ENCODE measurements at places on chromosomes 2 and 18. TPM values are rescaled to one million over a fixed set of nuclear protein-coding genes. Genes with fewer than 3 reads are reported as not detected.
A peak's percentile ranks its signal among the peaks of the same experiment; 100 is the strongest.

GRCh38 chr2:60504049-60504448, 49.4 kb downstream of the BCL11A start:
- peaks cover 4% of the 10 kb centered on the region for H3K4me1 ChIP-seq
- DNase-seq: no peak
- no peaks in the 10 kb centered on the region for H3K36me3 ChIP-seq

GRCh38 chr2:230410263-230410662, 5.7 kb upstream of the SP100 start:
- H3K4me1 ChIP-seq: peaks cover 52% of the 10 kb centered on the region
- H3K4me3 ChIP-seq: no peak overlapping the region
- no peaks in the 10 kb centered on the region for H3K27me3 ChIP-seq
- H3K36me3 ChIP-seq: peaks cover 21% of the 10 kb centered on the region

- H3K4me1 ChIP-seq: no peaks in the 10 kb centered on the region
- peaks cover 29% of the 10 kb centered on the region for H3K27me3 ChIP-seq
- H3K4me3 ChIP-seq: no peak overlapping the region
- no peak for DNase-seq
- H3K27ac ChIP-seq: no peak overlapping the region
- H3K36me3 ChIP-seq: no peaks in the 10 kb centered on the region
Measured at GRCh38 chr2:232465061-232465460, 9.1 kb downstream of the ALPI start.

DNA sequence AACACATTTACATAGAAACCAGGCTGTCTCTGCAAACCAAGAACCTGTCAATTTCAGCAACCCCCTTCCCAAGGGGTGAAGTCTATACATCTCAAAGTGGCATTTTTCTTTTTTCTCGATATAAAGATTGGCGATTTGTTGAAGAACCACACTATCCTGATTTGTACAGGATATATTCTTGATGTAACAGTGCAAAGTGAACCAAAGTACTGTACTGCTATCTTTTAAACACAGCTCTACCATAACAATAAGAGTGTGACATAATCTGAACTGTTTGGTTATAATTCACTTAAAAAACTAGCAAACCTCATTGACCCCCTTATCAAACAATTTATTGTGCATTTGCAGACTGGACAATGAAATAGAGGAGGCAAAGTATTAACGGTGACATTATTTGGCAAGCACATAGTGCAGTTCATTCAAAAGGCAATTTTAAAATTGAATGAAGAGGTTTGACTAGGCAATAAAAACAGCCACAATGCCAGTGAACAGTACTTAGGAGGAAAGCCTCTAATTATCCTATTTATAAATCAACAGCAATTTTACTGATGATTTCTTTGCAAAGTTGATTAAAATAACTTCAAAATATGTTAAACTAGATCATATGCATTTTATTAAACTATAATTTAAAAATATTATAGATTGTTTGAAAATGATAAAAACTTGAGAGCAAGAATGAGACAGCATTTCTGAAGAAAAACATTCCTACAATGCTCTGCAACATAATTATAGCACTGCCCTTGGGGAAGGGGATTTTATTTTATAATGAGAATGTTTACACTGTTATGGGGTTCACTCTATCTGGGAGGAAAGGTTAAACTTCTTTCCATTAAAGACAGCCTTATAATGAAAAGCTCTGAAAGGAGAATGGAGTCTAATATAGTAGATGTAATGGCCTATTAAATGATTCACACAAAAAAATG, 440.9 kb downstream of the ZEB2 start:
- no peak overlapping the region for H3K4me3 ChIP-seq
- no peak for DNase-seq
- peaks cover 5% of the 10 kb centered on the region for H3K36me3 ChIP-seq
- no peaks in the 10 kb centered on the region for H3K27me3 ChIP-seq
- no peak overlapping the region for H3K27ac ChIP-seq

GRCh38 chr2:64718250-64718885, 64.7 kb upstream of the SERTAD2 start:
- no peak overlapping the region for H3K27ac ChIP-seq
- DNase-seq: no peak
- H3K36me3 ChIP-seq: no peaks in the 10 kb centered on the region

DNA sequence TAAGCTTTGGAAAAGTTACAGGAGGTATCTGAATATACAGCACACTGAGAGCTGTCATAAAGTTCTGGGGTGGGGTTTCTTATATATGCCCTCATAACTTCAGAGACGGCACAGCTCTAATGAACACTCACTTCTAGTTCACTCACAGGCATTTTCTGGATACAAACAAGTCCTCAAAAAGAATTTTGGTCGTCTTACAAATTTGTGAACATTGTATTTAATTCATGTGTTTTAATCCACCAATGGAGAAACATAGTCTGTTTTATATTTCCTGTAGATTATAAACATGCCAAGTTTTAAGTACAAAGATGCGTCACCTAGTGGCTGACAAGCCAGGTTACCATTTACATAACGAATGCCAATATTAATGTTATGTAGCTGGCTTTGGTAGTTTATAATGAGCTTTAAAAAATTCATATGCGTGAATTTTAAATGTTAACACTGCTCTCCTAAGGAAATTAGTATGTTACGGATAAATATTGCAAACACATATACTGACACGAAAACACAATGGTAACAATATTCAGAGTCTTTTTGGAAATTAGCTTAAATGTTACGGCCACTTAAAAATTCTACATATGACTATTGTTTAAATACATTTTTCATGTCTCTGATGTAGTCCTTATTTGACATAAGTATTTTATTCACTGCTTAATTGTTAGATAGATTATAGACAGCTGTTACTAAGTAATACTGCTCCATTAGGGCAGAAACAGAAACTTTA, 2.5 kb downstream of the COL3A1 start:
- H3K4me3 ChIP-seq: no peak overlapping the region
- H3K36me3 ChIP-seq: no peaks in the 10 kb centered on the region
- peaks cover 5% of the 10 kb centered on the region for H3K4me1 ChIP-seq

- DNase-seq: no peak
- peaks cover 28% of the 10 kb centered on the region for H3K4me1 ChIP-seq
- H3K36me3 ChIP-seq: peaks cover under 1% of the 10 kb centered on the region
- no peak overlapping the region for H3K4me3 ChIP-seq
- peaks cover 16% of the 10 kb centered on the region for H3K27me3 ChIP-seq
- no peak overlapping the region for H3K27ac ChIP-seq
Measured at GRCh38 chr2:31314761-31315160, 80.8 kb downstream of the EHD3 start.

- H3K36me3 ChIP-seq: no peaks in the 10 kb centered on the region
- no peak overlapping the region for H3K27ac ChIP-seq
- no peak overlapping the region for H3K4me3 ChIP-seq
- no peaks in the 10 kb centered on the region for H3K27me3 ChIP-seq
- H3K4me1 ChIP-seq: no peaks in the 10 kb centered on the region
Measured at GRCh38 chr2:76080154-76080553, 369.4 kb upstream of the GCFC2 start.

GRCh38 chr2:36677386-36677785, 19.1 kb upstream of the VIT start:
- H3K4me3 ChIP-seq: no peak overlapping the region
- H3K27ac ChIP-seq: no peak overlapping the region
- H3K27me3 ChIP-seq: peaks cover 49% of the 10 kb centered on the region
- DNase-seq: no peak

DNA sequence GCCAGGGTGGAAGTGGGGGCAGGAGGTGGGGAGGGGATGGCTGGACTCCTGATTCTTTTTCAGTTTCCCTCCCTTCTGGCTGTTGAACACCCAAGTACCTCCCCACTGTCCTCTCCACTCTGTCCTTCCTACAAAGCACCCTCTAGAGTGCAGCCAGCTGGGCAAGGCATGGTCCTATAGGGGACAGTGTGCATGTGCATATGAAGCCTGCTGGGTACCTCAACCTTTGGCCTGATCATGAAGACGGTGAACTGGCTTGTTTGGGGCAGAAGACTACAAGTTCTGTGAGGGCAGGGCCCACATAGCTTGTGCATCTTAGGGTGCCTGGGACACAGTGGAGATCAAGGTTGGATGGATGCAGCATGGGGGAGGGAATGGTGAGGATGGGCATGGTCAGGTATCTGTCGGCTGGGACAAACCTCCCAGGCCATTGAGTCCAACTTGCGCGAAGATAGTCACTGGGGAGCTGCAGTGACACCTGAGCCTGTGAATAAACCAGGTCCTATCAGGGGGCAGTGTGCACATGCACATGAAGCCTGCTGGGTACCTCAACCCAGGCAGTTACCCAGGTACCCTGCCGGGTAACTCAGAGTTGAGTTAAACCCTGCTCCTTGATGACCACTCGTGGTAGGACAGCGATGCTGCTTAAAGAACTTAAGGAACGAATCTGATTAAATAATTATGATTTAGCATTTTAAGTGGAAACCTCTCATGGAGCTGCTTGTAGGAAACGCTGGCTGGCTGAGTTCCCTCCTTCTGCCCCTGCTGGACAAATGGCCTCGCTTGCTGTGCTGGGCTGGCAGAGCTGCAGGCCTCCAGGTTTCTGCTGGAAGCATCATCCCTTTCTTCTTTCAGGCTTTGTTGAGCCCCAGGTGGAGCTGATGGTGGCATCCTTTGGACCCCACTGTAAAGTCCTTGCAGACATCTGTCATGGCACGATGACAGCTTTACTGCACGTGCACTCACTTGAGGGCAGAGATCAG, 84.0 kb downstream of the POLR1A start:
- peak overlapping the region; percentile 8 for H3K27ac ChIP-seq
- no peaks in the 10 kb centered on the region for H3K27me3 ChIP-seq
- H3K36me3 ChIP-seq: peaks cover 13% of the 10 kb centered on the region
- no peak for DNase-seq
- peaks cover 18% of the 10 kb centered on the region for H3K4me1 ChIP-seq
- no peak overlapping the region for H3K4me3 ChIP-seq

DNA sequence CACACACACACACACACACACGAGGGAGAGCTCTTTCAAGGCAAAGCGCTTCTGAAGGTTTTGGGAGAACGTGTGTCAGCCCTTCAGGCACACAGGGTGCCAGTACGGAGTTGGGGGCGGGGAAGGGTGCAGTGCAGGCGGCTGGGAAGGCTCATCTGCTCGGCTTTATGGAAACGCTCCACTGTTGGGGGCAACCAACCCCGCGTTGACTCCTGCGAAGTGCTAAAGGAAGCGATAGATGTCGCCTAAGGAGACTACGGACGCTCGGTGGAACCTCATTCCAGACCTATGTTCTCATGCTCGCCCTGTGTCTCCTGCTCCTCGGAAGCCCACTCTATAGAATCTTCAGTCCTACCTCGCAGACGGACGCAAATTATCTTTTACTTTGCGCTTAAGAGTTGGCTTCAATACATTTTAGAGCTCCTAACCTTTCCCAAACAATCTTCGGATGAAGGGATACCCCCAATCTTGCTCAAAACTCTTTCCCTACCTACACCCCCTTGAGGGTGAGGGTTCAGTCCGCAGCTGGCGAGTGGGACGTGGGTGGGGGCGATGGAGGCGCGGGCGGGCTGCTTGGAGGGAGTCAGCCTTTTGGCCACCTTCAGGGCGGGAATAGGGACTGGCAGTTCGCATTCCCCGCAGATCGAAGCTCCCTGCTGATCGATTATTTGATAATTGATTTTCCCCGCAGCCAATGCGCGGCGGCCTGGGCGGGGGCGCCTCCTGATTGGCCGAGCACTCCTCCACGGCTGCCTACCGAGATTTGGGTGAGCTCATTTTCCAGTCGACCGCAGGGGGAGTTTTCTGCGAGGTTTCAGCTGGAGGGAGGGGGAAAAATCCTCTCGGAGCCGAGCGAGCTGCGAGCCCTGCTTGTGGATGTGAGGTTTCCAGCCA, 1.9 kb upstream of the MEIS1 start:
- peak overlapping the region; percentile 59 for H3K4me3 ChIP-seq
- H3K36me3 ChIP-seq: peaks cover 3% of the 10 kb centered on the region
- no peak for DNase-seq
- H3K4me1 ChIP-seq: peaks cover 26% of the 10 kb centered on the region

DNA sequence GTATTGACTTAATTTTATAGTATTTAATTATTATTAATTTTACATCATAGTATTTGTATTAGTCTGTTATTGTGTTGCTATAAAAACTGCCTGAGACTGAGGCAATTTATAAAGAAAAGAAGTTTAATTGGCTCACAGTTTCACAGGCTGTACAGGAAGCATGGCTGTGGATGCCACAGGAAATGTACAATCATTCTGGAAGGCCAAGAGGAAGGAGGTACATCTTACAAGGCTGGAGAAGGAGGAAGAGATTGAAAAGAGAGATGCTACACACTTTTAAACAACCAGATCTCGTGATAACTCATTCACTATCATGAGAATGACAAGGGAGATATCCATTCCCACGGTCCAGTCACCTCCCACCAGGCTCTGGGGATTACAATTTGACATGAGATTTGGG, 2019.4 kb upstream of the PIK3C3 start:
- no peak overlapping the region for H3K27ac ChIP-seq
- no peaks in the 10 kb centered on the region for H3K4me1 ChIP-seq
- no peak for DNase-seq
- no peaks in the 10 kb centered on the region for H3K27me3 ChIP-seq
- no peaks in the 10 kb centered on the region for H3K36me3 ChIP-seq
- no peak overlapping the region for H3K4me3 ChIP-seq

DNA sequence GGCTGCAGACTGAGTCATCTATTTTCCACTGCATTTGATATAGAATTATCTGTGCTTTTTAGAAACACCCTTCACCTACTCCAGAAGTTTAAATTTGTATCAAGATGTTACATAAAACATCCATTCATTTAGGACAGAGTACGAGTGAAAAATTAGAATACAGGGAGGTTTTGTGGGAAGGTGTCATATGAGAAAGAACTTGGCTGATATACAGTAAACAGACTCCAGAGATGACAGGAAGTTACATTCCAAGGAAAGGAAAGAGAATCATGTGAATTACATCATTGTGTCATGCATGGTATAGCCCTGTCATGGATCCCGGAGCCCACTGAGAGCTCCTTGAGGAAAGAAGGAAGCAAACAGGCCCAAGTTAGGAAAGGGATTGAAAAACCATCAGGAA, 341.5 kb upstream of the PKDCC start:
- H3K4me1 ChIP-seq: no peaks in the 10 kb centered on the region
- no peak for DNase-seq
- peaks cover 2% of the 10 kb centered on the region for H3K27me3 ChIP-seq
- H3K27ac ChIP-seq: no peak overlapping the region

DNA sequence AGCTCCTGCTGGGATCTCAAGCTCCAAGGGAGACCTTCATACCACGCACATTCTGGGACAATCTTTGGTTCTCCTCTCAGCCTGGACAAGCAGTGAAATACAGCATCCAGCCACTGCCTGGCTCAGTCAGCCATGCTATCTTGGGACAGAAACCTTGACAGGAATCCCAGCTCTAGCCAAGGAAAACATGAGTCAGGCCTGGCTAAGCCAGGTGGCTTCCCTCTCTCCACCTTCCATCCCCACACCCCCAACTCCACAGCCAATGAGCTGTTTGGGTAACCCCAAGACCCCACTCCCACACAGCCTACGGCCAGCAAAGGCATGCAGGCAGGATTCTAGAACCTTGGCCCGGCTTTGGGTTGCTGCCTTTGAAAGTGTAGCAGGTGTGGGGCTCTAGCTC, 64.9 kb downstream of the MCFD2 start:
- no peak overlapping the region for H3K4me3 ChIP-seq
- DNase-seq: no peak
- no peaks in the 10 kb centered on the region for H3K36me3 ChIP-seq

The MAPRE3 gene
- 0.91 TPM for total RNA-seq

The COL4A4 gene
- not detected for total RNA-seq

The GCKR gene
- total RNA-seq: not detected

The ZNF2 gene
- total RNA-seq: 5.2 TPM

The CTNNA2 gene
- total RNA-seq: not detected

Measured in activated CD8-positive, alpha-beta memory T cell treated with anti-CD3 and anti-CD28 coated beads, Interleukin-2, amount 10 ng/mL, durations not matched to agents 7 days and 5 days (primary cell).